Stimulated activated CD4-positive, alpha-beta T cell treated with anti-CD3 and anti-CD28 coated beads, Interleukin-12 subunit alpha, Interleukin-12 subunit beta, amount 100 ng/mL, for 4 hours (primary cell): ENCODE measurements at places on chromosomes 11 and 22.

- no peak for DNase-seq
Measured at GRCh38 chr11:27370374-27370773, 7.4 kb upstream of the CCDC34 start.

GRCh38 chr11:35826949-35827348 lies 116.9 kb upstream of the LDLRAD3 start:
- DNase-seq = no peak

DNA sequence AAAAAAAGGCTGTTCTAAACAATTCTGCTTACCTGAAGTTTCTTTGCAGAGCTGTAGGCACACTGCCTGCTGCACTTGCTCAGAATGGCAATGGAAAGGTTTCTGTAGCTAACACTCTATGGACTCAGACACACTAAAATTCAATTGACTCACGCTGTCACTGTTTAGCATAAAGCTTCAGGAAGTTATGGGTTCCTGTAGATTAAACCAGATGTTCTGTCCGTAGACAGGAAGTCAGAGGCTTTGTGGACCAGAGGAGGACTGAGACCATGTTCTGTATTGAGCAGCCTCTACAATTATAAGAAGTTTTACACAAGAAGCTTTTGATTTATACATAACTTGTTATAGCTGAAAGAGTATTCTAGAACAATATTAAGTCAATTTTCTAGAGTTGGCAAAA lies 70.4 kb downstream of the GLYATL1 start:
- no peak for DNase-seq

DNA sequence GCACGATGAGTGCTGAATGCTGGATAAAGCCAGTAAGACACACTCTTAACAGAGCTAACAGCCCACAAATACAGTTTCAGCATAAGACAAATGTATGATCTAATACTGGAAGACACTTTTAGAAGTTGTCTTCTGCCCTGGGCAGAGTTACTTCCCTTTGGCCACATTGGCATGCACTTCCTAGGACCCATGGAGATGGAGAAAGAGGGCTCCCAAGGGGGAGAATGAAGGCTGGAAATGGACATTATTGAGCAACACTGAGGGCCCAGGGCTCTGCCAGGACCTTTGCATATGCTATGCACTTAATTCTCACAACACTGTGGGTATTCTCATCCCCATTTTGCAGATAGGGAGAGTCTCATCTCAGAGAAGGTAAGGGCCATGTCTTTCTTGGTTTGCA lies 123.1 kb downstream of the ADAMTS15 start:
- DNase-seq = no peak

DNA sequence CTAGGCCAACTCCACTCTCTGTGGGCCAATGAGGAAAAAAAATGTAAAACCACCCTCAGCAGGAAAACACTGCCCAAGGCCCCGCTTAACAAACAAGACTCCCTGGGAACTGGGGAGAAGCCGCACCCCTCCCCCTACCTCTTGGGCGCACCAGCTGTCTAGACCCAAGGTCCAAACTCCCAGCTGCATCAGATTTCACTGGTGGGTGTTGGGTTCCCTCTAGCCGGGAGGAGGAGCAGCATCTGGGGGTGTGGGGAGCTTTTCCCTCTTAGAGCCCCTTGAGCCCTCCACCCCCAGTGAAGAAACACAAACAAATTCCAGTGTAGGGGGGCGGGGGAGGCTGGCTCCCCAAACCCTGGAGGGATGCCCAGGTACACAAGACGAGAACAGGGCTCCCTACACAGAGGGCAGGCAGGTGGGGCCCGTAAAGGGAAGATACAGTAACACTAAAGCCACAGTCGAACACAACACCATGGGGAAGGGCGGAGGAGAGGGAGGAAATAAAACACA lies 64.9 kb downstream of the NECTIN1 start:
- DNase-seq = no peak

DNA sequence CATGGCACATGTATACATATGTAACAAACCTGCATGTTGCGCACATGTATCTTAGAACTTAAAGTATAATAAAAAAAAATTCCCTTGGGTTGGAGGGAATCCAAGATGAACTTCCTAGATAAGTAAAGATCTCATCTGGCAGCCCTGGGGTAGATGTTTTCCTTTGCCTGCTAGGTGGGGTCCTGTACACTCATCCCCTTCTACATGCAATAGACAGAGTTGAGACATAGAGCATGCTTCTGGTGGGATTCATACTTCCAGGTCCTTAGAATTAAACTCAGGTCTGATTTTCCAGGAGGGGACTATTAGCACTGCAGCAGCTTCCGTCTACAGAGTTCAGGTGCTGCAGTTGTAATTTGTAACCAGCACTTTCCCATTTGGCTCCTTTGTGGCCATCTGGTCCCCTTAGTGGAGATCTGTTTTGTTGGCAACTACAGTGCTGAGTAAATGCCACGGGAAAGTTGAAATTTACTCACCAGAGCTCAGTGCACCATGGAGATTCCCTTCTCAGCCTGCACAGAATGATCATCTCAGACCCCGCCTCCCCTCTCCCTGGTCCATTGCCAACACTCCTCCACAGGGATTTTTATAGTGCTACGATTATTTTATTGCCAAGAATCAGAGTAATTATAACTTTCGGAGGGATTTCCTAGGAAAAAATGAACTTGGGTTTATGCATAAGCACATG lies 220.1 kb upstream of the E2F8 start:
- DNase-seq = no peak

DNA sequence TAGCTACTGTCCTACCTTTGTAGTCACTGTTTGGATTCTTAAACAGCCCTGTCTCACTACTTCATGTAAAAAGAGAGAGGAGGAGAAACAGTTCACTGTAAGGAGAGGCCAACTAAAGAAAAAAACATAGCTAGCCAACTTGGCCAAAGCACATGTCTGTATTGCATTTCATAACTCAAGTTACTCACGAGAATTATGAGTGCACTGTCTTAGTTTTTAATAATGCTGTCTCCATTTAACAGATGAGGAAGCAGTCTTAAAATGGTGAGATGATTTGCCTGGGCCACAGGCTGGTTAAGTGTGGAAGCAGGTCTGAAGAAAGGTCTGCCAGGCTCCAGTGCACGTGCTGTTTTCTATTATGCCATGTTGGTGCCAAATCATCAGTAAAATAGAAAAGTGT lies 104.5 kb downstream of the UVRAG start:
- no peak for DNase-seq

DNA sequence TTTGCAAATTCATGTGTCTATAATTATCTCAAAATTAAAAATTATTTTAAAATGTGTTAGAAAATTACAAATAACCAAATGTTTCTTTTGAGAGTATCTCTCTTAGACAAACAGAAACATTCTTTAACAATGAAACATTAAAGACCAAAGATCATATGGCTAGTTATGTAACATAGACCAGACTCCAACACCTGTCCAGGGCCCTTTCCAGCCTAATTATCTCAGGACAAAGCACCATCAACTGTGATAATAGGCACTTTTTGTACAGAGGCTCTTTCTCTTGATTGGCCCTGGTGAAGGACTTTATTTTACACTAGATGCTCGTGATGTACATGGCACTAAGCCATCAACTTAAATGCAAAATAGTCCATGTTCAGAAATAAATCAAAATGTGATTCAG lies 5.0 kb upstream of the PLEKHA7 start:
- no peak for DNase-seq

- DNase-seq = no peak
Measured at GRCh38 chr11:34915136-34916014, 804 bp downstream of the APIP start.

- no peak for DNase-seq
Measured at GRCh38 chr11:65301491-65302329, 13.0 kb upstream of the CDC42EP2 start.

DNA sequence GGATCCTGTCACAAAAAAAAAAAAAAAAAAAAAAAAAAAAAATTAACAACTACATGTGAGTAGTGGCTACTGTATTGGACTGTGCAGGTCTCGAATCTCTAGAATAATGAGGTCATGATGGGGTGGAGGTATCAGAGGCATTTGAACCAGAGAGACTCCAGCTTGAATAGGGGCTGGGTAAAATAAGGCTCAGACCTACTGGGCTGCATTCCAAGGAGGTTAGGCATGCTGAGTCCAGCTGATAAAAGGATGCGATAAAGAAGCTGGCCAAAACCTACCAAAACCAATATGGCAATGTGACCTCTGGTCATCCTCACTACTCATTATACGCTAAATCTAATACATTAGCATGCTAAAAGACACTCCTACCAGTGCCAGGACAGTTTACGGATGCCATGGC lies 5.9 kb upstream of the PACSIN3 start:
- DNase-seq = no peak

GRCh38 chr22:38504731-38505540 lies 1.2 kb downstream of the DDX17 start:
- DNase-seq = peak; percentile 47

DNA sequence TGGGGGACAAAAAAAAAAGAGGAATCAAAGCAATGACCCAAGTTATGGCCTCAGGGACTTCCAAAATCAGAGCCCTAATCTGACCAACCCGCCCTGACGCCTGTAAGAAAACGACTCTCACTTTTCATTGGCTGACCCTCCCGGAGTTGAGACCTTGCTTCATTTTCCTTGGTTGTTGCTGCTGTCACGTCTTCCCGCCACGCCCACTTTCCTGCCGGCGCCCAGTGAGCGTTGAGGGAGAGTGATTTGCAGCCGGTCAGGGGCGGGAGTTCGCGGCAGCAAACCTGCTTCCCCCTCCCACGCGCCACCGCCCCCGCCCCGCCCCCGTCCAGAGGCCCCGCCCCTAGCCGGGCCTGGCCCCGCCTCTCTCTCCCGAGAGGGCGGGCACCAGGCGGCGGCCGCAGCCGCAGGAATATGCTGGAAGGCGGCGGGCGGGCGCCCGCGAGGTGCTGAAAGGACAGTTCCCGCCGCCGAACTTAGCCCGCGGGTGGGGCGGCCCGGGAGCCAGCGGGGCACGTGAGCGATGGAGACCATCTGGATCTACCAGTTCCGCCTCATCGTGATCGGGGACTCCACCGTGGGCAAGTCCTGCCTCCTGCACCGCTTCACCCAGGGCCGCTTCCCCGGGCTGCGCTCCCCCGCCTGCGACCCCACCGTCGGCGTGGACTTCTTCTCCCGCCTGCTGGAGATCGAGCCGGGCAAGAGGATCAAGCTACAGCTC lies at the start of gene RAB39A:
RAB39A (plus strand) TSS at position 403 of the 721 bp plus-strand sequence; CDS start at position 524, 121 bp downstream.
- DNase-seq = peak; percentile 58

GRCh38 chr11:553988-554340 lies 6.6 kb downstream of the LMNTD2 start:
- no peak for DNase-seq

DNA sequence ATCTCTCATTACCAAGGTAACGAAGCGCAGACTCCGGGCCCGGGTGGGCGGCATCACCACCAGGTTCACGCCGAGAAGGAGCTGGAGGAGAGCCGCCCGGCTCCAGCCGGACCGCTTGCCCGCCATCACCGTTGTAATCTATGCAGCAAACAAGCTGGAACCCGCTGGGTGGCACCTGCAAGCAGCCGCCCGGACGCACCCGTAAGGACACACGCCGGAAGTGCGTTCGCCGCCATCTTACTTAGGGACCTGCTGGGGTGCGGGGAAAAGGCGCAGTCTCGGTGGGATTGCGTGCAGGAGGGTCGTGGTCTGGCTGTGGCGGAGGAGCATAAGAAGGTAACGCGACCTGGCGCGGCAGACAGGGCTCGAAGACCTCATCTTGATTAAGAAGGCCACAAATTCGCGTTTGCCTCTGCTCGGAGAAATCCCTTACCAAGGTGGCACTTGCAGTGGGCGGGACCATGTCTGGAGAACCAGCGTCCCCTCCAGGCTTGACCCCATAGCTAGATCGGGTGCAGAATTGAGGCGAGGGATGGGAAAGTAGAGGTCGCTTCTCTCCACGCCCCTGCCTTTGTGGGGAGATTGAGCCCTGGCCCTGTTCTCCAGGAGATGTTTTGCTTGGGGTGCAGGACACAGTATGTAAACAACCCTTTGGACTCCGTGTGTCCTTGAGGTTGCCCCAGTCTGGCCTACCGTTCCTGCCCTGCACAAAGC lies at the start of gene ACP2:
ACP2 (minus strand) TSS at position 151 of the 714 bp plus-strand sequence; CDS start at position 126, 25 bp downstream.
- peak; percentile 82 for DNase-seq

DNA sequence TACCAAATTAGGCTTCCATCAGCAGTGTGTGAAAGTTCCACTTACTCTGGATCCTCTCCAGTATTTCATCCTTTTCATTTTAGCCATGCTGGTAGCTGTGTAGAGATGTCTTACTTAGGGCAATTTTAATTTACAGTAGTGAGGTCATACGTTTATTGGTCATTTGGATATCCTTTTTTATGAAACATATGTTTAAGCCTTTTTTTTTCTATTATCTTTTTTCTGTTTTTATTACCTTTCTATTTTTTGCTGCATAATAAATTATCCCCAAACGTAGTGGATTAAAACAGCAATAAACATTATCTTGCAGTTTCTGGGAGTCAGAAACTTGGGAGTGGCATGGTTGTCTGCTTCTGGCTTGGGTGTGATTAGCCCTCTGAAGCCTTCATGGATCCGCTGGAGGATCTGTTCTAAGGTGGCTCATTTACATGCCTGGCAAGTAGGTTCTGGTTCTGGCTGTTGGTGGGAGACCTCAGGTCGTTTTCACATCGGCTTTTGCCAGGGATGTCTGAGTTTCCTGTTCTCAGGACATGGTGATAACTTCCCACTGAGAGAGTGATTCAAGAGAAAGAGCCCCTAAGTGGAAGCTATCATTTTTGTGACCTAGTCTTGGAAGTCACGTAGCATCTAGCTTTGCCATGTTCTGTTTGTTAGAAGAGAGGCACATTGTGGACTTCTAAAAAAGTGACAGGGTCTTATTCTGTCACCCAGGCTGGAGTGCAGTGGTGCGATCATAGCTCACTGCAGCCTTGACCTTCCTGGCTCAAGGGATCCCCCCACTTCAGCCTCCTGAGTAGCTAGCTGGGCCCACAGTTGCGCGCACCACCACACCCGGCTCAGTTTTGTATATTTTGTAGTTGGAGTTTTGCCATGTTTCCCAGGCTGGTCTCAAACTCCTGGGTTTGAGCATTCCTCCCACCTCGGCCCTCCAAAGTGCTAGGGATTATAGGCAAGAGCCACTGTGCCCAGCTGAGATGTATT lies 38.6 kb downstream of the PPP6R3 start:
- no peak for DNase-seq

DNA sequence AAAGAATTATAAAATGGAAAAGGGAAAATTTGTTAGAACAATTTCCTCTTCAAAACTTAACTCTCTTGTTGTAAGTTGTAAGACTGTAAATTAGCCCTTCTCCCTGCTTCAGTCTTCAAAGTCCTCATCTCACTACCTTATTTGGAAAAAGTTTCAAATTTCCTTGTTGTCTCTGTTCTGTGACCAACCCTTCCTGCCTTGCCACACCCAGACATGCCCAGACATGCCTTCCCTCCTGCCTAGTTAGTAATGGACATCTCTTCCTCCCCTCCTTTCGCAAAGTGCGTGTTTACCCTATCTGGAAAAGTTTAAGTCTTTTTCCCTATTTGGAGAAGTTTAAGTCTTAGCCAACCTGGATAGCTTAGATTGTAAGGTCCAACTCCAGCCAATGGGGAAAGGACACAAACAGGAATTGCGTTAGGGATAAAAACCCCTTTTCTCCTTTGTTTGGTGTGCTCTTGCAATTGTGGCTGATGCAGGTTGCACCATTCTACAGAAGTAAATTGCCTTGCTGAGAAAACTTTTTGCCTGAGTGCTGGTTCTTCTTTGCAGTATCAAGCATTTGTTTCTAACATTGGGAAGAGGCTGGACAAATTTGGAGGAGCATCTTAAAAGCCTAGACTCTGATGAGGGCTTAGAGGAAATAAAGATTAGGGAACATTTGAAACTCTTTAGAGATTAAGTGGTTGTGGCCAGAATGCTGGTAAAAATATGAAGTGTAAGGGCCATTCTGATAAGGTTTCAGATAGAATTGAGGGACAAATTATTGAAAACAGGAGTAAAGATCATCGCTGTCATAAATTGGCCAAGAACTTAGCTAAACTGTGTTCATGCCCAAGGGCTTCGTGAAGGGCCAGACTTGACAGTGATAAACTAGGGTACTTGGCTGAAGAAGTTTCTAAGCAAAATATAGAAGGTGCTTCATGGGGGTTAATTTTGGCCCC lies 15.4 kb downstream of the OR52K2 start:
- no peak for DNase-seq
